ENCODE measurements at places on chromosomes 4 and X.

DNA sequence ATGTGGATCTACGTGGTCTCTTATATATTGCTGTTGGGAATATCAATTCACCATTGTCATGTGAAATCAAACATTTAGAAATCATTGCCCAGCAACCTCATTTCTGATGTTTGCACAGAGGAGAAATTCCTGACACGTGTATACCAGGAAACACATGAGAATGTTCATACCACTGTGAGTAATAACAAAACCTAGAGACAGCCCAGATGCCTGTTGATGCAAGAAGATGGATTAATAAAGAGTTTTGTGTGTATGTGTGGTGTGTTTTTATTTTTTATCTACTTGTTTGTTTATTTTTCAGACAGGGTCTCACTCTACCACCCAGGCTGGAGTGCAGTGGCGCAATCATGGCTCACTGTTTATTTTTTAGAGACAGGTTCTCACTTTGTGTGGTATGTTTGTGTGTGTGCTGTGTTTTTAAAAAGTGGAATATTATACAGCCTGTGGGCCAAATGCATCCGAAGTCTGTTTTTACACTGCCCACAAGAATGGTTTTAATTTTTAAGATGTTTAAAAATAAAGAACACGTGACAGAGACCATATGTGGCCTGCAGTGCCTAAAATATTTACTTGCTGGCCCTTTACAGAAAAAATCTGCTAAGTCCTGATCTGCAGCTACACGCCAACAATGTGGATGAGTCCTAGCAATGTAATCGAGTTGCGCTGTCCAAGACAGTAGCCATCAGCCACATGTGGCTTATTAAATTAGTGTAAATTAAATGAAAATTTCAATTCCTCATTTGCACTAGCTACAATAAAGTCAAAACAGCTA lies 39.2 kb downstream of the TXLNG start:
- no peak for DNase-seq

DNA sequence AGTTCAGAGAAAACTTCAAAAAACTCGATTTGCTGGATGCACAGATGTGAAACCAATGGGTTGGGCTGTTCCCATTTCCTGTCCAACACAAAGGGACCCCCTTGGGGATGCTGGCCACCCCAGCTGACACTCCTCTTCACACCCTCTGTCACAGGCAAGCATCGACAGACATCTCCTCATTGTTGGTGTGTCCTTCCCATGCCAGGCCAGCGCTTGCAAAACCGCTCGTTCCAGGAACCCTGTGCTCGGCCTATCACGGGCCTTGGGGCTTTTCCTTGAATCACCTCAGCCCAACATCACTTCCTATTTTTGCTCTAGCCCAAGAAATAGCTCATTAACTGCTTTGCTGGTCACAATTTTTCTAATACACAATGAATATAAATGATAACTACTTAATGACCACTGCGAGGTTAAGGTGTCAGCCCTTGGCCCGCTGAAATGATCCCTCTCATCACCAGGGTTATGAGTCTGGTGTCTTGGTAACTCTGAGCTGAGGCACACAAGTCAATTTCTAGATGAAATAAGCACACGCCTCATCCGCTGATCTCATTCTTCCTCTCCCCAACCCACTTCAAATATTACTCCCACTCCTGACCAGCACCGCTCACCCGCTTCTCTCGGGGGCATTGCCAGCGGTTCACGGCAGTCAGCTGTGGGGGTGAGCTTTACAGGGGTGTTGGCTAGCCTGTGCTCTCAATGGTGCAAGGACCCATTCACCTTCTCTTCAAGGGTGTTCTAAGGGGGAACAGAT lies 32.3 kb downstream of the BCOR start:
- peak; percentile 22 for DNase-seq

- DNase-seq = no peak
Observed at GRCh38 chrX:44080083-44080482, 106.9 kb upstream of the NDP start.

GRCh38 chrX:97416461-97416860 lies 532.8 kb downstream of the RPA4 start:
- no peak for DNase-seq

GRCh38 chrX:13761606-13762414 lies 27.3 kb downstream of the OFD1 start:
- no peak for DNase-seq

DNA sequence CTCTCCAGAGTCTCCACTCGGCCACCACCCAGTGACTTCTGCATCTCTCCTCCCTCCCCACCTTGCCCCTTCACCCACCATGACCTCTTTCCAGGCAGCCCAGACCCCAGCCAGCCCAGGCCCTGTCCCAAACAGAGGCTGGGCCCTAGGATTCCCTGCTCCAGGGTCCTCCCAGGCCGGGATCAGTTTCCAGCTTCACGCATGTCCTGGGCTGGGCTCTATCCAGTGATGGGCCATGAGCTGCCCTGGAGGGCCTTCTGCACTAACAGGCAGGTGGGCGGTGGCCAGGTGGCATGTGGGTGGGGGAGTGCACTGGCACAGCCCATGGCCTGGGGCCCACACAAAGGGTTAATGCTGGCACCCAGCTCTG lies 20.4 kb upstream of the ADD1 start:
- no peak for DNase-seq

DNA sequence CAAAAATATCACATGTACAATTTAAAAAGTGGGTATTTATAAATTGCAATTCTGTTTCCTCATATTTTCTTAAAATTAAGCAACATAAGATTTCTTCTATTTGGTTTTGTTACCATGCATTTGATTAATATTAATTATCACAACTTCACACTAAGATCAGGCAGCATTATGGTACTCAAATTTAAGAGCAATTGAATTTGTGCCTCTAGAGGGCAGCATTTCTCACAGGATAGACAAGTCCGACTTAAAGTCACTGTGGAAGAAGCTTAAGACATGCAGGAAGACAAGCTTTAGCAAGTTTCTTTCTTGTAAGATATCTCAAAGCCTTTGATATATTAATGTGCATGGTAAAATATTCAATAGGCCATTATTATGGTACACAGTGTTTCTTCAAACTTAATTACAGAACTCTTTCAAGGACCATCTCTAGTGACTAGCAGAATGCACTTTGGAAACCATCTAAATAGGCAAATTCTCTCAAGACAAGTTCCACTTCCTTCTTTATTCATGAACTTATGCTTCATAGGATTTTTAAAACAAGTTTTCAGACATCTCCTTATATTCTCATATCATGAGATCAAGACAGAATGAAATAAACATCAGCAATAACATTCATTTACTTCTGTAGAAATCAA lies 35.0 kb downstream of the FBXW7 start:
- DNase-seq = peak; percentile 91

DNA sequence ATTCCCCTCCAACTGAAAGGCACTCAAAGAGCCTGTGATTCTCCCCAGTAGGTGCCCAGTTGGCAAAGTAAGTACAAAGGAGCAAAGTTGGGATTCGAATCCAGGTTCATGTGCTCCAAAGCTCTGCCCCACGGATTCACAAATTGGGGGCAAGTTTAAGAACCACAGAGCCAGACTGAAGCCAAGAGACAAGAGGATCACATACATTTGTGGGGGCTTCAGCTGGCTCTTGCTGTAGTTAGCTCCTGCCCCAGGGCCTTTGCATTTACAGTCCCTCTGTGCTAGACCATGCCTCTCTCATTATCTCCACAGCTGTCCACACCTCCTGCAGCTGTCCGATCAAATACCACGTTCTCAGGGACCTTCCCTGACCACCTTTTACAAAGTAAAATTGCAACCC lies 18.8 kb downstream of the PNMA6F start:
- DNase-seq = no peak

DNA sequence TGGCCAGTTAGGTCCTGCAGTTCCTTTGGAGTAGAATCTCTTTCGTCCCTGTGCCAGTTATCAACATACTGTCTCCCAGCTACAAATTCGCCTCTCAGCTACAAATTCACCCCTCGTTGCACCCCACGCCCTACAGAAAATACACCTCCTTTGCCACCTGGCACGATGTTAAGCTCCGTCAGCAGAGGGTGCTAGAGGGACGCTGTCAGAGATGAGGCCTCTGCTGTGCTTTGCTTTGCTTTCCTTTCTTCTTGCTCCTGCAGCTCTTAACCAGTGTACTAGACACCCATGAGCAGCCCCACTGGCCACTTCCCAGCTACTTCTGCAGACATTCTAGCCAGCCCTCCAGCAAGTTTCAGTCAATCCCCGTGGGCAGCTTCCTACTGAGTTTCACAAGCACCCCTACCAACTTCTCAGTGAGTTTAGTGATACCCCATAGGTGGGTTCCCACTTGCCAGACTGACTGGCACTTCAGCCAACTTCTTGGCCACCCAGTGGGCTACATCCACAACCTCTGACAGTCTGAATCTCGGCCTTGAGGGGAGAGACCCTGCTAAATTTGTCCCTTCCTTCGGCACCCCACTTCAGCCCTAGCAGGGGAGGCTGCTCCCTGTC lies 21.8 kb downstream of the HAUS3 start:
- DNase-seq = peak; percentile 82

GRCh38 chr4:146453181-146453807 lies 68.4 kb downstream of the SLC10A7 start:
- DNase-seq = no peak

- DNase-seq = no peak
Observed at GRCh38 chrX:132958091-132958703, at the start of gene HS6ST2. Gene HS6ST2 (minus strand): TSS chrX:132958629.

DNA sequence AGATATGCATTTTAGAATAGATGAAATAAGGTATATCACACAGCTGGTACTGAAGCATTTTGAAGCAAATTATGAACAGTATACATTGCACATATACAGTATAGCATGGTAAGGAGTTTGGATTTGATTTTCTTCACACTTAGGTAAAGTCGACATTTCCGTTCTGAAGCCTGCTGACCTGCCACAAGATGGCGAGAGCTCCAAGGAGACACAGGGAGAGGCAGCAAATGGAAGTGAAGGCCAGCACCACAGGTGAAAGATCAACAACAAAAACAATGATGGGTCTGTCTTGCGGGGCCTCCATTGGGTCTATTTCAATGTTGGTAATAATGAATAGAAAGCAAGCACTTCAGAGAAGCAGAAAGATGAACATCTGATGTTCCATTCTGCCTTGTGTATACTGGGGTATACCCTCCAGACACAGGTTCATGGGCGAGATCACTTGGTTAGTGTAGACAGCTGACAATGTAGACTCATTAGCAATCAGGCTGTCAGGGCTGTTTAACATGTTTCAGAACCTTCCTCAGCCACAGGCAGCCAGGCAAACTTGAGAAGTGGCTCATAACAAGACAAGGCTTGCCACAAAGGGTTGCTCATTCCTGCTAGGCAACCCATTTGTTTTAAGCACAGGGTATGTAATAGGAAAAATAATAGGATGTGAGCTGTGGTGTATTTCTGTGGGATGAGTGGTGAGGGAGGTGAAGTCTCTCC lies 21.4 kb upstream of the NOX1 start:
- peak; percentile 1 for DNase-seq

GRCh38 chrX:129233786-129234185 lies 289.5 kb downstream of the SMARCA1 start:
- no peak for DNase-seq

DNA sequence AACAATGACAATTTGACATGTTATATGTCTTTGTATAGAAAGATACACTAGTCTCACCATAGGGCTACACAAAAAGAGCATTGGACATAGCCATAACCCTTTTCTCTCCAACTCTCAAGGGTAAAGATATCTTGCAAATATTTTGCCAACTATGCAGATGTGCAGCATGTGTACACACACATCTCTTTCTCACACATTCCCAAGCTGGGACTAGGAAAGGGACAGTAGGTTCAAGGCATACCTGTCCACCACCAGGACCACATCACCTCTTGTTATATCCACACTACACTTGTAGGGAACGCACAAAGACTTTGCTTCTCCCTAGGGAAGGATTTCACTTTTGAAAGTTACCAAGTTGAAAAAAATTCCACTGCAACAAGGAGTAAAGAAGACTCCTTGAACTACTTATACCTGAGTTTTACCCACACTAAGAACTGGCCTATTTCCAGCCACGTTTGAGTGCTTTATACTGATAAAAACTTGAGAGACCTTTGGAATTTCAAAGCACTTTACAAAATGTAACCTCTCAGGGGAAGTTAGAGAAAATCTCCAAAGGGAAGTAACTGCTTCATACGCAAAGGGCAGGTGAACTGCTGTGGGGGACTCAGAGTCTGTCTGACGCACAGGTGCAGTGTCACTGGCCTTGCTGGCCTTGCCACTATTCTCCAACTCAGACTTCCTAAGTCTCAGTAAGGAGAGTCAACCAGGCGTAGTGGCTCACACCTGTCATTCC lies 36.9 kb downstream of the NR3C2 start:
- no peak for DNase-seq

DNA sequence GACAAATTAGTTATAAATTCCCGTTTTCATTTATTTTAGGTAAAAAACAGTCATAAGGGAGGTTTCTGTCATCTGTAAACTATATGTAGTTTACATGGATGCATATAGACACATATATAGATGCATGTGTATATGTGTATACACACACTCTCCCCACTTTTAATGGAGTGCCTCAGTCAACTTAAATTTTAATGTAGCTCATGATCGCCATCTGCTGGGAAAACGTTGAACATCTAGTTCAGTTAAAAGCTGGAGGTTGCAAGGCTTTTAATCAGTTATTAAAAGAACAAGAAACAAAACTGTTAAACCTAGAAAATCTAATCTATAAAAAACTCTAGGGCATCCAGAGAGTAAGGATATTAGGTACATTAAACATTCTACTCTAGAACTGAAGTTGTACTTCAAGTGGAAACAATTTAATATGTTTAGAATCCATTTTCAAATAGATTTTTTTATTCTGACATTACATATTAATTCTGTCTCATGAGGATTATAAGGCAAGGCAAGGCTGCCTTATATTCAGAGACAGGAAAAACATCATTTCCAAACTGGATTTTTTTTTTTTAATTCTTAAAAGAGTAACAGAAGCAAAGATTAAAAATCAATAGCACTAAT lies 122.6 kb downstream of the SHISA3 start:
- DNase-seq = peak; percentile 63

DNA sequence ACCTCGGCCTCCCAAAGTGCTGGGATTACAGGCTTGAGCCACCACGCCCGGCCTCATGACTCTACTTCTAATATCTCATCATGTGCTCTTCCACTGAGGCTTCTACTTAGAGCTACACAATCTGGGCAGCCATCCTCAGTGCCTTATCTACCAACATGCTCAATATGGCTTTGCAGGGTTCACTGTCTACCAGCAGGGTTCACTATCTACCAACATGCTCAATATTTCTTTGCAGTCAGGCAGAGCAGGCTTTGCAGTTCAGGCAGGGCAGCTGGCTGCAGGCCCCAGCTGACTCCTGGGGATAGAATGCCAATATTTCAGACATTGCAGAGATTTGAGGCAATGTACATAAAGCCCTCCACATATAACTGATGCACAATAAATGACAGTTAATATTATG lies 47.5 kb downstream of the PKD2 start:
- no peak for DNase-seq

DNA sequence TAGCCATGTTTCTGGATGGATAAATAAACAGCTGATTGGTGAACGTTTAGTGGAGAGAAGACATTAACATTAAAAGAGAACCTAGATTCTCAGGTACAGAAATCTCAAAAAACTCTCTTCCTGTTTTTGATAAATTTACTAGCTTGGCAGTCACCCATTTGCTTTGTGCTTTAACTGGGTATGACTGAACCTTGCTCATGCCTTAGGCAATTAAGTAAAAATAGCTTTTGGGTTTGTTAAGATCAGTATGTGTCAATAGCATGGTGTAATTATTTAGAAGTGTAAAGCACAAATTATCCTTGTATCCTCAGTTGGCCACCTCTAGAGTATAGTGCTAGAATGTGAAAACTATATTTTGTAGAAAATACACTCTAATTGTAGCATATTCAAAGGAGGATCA lies 200.0 kb downstream of the CFAP299 start:
- no peak for DNase-seq

- no peak for DNase-seq
Observed at GRCh38 chr4:61182915-61183314, 17.2 kb upstream of the ADGRL3 start.
